ENCODE measurements at places on chromosomes 7 and 10.
A peak's percentile ranks its signal among the peaks of the same experiment; 100 is the strongest.

DNA sequence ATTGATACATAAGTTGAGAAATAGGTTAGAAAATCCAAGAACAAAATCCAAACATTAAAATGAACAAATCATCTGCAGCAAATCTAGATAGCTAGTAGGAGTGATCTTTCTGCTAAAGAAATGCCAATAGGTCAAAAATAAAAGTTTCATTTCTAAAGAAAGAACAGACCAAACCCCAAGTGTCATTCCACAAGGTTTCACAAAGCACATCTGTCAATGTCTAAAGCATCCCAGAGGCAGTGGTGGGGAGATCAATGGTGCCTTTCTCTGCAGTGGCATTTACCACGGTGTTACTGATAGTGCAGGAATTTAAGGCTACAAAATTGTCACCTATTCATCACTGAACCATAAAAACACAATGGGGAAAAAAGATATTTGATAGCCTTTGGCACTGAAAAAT, 147.9 kb downstream of the PARD3 start:
- no peaks in the 10 kb centered on the region for H3K27me3 ChIP-seq
- no peak for DNase-seq
- no peak overlapping the region for H3K27ac ChIP-seq
- peaks cover 2% of the 10 kb centered on the region for H3K4me1 ChIP-seq
- H3K36me3 ChIP-seq = no peaks in the 10 kb centered on the region

DNA sequence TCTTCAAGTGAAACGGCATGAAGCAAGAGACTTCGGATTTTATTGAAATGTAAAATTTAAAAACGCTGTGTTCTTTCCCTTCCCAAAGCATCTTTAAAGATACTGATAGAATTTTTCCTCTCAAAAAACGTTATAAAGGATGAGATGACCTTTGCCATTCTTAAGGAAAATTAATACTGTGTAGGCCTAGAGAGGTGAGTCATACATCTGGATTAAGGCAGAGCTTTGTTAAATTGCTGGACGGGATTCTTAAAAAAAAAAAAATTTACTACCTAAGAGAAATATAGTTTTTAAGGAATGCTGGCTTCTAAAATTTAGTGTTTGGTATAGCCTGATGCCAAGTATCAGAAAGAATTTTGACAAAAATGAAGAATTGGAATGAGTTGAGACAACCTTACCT, 6.3 kb upstream of the HBP1 start:
- no peak overlapping the region for H3K4me3 ChIP-seq
- no peak overlapping the region for H3K27ac ChIP-seq
- no peaks in the 10 kb centered on the region for H3K36me3 ChIP-seq
- H3K4me1 ChIP-seq = no peaks in the 10 kb centered on the region
- no peaks in the 10 kb centered on the region for H3K27me3 ChIP-seq

GRCh38 chr7:17523813-17524739, 225.6 kb downstream of the AHR start:
- no peaks in the 10 kb centered on the region for H3K36me3 ChIP-seq
- no peaks in the 10 kb centered on the region for H3K27me3 ChIP-seq
- H3K27ac ChIP-seq = no peak overlapping the region

- H3K36me3 ChIP-seq = no peaks in the 10 kb centered on the region
- H3K4me1 ChIP-seq = no peaks in the 10 kb centered on the region
- H3K27me3 ChIP-seq = no peaks in the 10 kb centered on the region
- no peak overlapping the region for H3K4me3 ChIP-seq
- DNase-seq = no peak
Measured at GRCh38 chr10:75191821-75192568, 18.6 kb upstream of the VDAC2 start.

GRCh38 chr10:103894441-103894864, 23.5 kb downstream of the STN1 start:
- H3K4me1 ChIP-seq = peaks cover 4% of the 10 kb centered on the region
- H3K4me3 ChIP-seq = no peak overlapping the region
- H3K27ac ChIP-seq = no peak overlapping the region
- H3K36me3 ChIP-seq = peaks cover 3% of the 10 kb centered on the region
- no peaks in the 10 kb centered on the region for H3K27me3 ChIP-seq

DNA sequence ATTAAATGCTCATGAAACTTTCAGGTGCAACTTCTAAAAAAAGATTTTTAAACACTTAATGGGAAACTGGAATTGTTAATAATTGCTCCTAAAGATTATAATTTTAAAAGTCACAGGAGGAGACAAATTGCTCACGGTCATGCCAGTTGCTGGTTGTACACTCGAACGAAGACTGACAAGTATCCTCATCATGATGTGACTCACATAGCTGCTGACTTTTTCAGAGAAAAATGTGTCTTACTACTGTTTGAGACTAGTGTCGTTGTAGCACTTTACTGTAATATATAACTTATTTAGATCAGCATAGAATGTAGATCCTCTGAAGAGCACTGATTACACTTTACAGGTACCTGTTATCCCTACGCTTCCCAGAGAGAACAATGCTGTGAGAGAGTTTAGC, 79.3 kb downstream of the ITGB8 start:
- no peak for DNase-seq
- H3K4me1 ChIP-seq = peaks cover 17% of the 10 kb centered on the region
- H3K36me3 ChIP-seq = peaks cover 86% of the 10 kb centered on the region
- no peak overlapping the region for H3K27ac ChIP-seq
- H3K27me3 ChIP-seq = no peaks in the 10 kb centered on the region

GRCh38 chr7:95373323-95373722, 22.9 kb downstream of the PON3 start:
- no peaks in the 10 kb centered on the region for H3K36me3 ChIP-seq
- DNase-seq = no peak
- no peaks in the 10 kb centered on the region for H3K27me3 ChIP-seq
- H3K4me1 ChIP-seq = peaks cover 3% of the 10 kb centered on the region
- H3K27ac ChIP-seq = no peak overlapping the region
- H3K4me3 ChIP-seq = no peak overlapping the region

- peak; percentile 54 for DNase-seq
- H3K4me3 ChIP-seq = no peak overlapping the region
- H3K27me3 ChIP-seq = no peaks in the 10 kb centered on the region
- H3K27ac ChIP-seq = no peak overlapping the region
- no peaks in the 10 kb centered on the region for H3K36me3 ChIP-seq
Measured at GRCh38 chr7:104883718-104884452, 130.1 kb upstream of the KMT2E start.

DNA sequence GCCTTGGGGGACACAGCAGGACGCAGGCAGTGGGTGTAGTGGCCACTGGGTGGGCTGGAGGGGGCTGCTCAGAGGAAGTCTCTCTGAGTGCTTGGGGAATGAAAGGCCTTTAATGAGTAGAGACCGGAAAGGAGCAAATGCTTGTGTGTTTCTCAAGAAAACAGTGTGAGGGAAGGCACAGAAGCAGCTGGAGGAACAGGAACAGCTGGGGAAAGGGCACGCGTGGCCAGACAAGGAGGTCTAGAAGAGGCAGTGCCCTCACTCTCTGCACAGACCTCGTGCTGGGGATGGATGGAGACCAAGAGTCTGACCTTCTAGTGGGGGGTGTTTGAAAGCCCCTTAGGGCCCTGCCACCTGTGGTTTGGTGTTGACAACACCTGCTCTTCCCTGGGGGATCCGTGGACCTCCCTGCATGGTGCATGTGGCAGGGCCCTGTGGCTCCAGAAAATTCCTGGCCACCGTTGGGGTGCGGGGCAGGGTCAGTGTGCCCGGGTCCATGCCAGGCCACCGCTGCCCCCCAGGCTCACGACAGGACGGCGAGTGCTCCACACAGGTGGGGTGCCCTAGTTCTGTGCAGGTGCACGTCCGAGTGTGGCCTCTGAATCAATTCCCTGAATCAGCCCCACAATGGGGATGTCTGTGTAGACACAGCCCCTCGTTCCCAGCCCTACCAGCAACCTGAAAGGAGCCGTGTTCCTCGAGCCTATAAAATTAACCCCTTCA, 25.9 kb upstream of the FAM20C start:
- no peak overlapping the region for H3K4me3 ChIP-seq
- peaks cover 4% of the 10 kb centered on the region for H3K4me1 ChIP-seq
- H3K27ac ChIP-seq = no peak overlapping the region
- no peaks in the 10 kb centered on the region for H3K27me3 ChIP-seq

GRCh38 chr10:55750458-55750857, 610.6 kb downstream of the ZWINT start:
- no peak overlapping the region for H3K27ac ChIP-seq
- H3K36me3 ChIP-seq = no peaks in the 10 kb centered on the region
- peaks cover 3% of the 10 kb centered on the region for H3K4me1 ChIP-seq
- DNase-seq = no peak
- H3K27me3 ChIP-seq = no peaks in the 10 kb centered on the region

- H3K27me3 ChIP-seq = no peaks in the 10 kb centered on the region
- H3K36me3 ChIP-seq = no peaks in the 10 kb centered on the region
- no peak overlapping the region for H3K4me3 ChIP-seq
- DNase-seq = no peak
- H3K27ac ChIP-seq = no peak overlapping the region
- no peaks in the 10 kb centered on the region for H3K4me1 ChIP-seq
Measured at GRCh38 chr7:27000496-27000895, 95.3 kb downstream of the HOXA1 start.
